Fibroblast of lung (primary cell): ENCODE measurements at places on chromosomes 4 and X. TPM values are rescaled to one million over a fixed set of nuclear protein-coding genes. Genes with fewer than 3 reads are reported as not detected.

Gene TMEM31
- not detected in 2 replicates for total RNA-seq

Gene PRICKLE3
- total RNA-seq: 4.6 and 7.4 TPM in 2 replicates

DNA sequence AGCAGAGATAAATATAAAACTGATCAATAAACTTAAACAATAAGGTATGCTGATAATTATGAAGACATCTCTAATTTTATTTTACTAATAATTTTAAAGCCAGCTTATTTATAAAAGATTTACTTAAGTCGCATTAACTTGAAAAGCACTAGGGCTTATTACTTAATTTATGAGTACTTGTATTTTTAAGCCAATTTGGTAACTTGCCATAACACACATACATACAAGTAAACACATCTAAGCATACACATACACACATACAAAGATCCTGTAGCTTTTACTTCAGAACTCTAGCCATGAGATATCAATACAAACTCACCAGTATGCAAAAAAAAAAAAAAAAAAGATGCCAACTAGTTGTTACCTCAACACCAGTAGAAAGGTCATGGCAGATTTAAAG is 10.0 kb upstream of the GPR78 start:
- no peak overlapping the region for H3K4me3 ChIP-seq
- H3K36me3 ChIP-seq: no peaks in the 10 kb centered on the region
- no peak for DNase-seq
- no peak overlapping the region for H3K27ac ChIP-seq

Gene HOPX
- total RNA-seq: 3.3 and 11.4 TPM in 2 replicates

DNA sequence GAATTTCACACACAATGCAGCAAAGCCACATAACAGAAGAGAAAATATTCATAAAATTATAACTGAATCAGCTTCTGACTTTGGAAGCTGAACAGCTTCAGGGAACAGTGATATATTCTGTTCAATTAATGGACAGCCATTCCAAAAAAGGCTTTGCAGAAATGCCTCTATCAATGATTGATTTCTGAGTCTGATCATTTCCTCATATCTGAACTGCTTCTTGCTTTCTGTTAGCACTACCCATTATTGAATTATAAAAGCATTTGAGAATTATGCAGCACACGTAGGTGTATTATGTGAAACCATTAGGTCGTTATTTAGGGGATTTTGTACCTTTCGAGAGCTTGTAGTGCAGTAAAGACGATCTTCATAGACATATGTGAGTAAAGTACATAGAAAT is 159.6 kb downstream of the STIM2 start:
- peaks cover 2% of the 10 kb centered on the region for H3K36me3 ChIP-seq
- H3K4me3 ChIP-seq: no peak overlapping the region
- H3K27me3 ChIP-seq: no peaks in the 10 kb centered on the region
- no peaks in the 10 kb centered on the region for H3K4me1 ChIP-seq

Gene SAGE1
- total RNA-seq: not detected in 2 replicates

- H3K27ac ChIP-seq: no peak overlapping the region
- H3K36me3 ChIP-seq: no peaks in the 10 kb centered on the region
- H3K4me1 ChIP-seq: no peaks in the 10 kb centered on the region
- no peak overlapping the region for H3K4me3 ChIP-seq
- no peak for DNase-seq
Measured at GRCh38 chr4:41815473-41815872, 66.9 kb upstream of the PHOX2B start.

Gene FAM53A
- 0.77 and 0.99 TPM in 2 replicates for total RNA-seq

- H3K27ac ChIP-seq: no peak overlapping the region
- H3K4me1 ChIP-seq: no peaks in the 10 kb centered on the region
- H3K27me3 ChIP-seq: no peaks in the 10 kb centered on the region
- no peak for DNase-seq
- H3K4me3 ChIP-seq: no peak overlapping the region
- H3K36me3 ChIP-seq: no peaks in the 10 kb centered on the region
Measured at GRCh38 chr4:89438102-89438831, 130.7 kb upstream of the GPRIN3 start.

GRCh38 chrX:85903692-85904471 is 143.5 kb downstream of the CHM start:
- H3K4me3 ChIP-seq: no peak overlapping the region
- H3K36me3 ChIP-seq: no peaks in the 10 kb centered on the region

GRCh38 chr4:15479089-15479912 is 9.6 kb downstream of the CC2D2A start:
- peaks cover 4% of the 10 kb centered on the region for H3K4me1 ChIP-seq
- no peaks in the 10 kb centered on the region for H3K27me3 ChIP-seq
- H3K27ac ChIP-seq: peak overlapping the region; percentile 89
- H3K4me3 ChIP-seq: peak overlapping the region; percentile 77
